ENCODE measurements at places on chromosomes 11 and 22.

DNA sequence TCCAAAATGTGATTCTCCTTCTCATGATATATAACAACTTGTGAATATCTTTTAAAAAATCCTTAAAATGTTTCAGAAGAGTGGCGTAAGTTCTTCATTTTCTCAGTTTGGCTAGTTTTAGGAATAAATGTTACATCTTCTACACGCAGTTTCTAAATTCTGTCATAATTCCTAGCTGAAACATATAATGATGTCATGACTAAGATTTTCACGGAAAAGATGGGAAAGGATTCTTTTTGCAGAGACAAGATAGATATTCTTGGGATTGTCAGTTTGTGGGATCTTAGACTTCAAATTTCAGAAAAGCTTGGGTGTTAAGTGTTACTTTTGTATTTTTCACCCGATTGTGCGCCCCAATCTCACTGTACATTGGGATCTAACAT lies 1.7 kb downstream of the EED start:
- DNase-seq = no peak

DNA sequence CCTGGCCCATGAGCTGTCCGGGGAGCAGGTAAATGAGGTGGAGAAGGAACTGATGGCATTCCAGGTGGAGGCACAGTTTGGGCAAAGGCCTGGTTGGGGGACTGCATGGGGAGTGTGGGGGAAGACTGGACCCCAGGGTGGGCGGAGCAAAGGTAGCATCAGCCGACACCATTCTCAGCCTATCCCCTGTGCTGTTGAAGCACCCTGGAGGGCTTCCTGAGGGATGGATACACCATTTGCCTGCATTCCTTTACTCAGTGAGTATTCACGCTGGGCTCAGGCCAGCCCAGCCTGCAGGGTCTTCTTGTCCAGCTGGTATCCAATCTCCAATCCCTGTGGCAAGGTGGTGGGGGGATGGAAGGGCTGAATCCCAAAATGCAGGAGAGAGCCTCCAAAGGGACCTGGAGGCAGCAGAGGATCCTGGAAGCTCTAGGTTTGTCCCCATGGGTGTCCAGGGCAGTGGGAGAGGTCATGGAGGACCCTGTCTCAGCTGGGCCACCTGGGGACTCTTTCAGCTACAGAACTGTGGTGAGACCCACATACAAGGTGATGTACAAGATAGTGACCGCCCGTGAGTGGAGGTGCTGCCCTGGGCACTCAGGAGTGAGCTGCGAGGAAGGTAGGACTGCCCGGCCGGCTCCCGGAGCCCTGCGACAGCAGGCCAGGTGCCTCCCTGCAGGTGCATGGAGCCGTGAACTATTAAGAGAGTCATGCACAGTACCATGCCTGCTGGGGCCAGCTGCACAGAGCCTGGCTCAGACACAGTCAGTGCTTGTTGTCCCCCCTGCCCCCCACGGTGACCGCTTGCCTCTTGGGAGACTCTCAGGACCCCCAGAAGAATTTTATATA lies 9.5 kb downstream of the EMID1 start:
- no peak for DNase-seq

DNA sequence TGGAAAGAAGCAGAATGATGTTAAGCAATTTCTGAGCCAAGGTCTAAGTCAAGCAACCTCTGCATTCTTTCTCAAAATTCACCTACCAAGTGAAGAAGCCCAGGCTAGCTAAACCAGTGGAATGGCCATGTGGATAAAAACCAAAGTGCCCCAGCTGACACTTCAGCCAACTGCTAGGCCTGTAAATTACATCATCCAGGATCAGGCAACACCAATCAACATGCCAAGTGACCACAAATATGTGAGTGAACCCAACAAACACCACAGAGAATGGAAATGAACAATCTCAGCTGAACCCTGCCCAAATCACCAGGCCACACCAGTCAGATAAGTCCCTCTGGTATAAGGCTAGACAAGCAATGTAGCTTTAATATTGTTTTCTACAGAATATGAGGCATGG lies 25.1 kb upstream of the FJX1 start:
- no peak for DNase-seq

DNA sequence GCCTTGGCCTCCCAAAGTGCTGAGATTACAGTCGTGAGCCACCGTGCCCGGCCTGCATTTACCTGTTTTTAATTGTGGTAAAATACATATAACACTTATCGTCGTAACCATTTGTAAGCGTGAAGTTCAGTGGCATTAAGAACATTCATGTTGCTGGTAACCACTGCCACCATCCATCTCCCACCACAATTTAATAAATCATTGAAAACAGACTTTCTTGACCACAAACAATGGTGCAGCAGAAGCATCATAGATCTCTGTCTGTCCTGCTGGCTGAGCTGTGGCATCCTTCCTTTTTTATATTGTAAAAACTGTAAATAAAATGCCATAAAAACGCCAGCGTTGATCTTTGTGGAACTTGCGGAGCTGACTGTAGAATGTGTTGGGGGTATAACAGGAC lies 24.3 kb downstream of the LRP5 start:
- no peak for DNase-seq

DNA sequence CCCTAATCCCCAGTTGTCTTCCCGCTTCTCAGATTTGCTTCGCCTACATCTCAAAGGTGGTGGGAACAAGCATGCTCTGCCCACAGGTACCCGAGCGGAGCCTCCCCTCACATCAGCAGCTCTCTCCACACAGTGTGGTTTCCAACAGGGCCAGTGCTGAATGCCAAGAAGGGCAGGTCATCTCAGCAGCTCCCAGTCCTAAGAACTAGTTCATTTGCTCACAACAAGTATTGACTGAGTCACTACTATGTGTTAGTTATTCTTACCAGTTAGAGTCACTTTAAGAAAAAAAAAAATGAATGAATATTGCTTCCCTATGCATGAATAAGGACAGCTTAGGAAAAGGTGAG lies 66.2 kb downstream of the THAP12 start:
- no peak for DNase-seq

DNA sequence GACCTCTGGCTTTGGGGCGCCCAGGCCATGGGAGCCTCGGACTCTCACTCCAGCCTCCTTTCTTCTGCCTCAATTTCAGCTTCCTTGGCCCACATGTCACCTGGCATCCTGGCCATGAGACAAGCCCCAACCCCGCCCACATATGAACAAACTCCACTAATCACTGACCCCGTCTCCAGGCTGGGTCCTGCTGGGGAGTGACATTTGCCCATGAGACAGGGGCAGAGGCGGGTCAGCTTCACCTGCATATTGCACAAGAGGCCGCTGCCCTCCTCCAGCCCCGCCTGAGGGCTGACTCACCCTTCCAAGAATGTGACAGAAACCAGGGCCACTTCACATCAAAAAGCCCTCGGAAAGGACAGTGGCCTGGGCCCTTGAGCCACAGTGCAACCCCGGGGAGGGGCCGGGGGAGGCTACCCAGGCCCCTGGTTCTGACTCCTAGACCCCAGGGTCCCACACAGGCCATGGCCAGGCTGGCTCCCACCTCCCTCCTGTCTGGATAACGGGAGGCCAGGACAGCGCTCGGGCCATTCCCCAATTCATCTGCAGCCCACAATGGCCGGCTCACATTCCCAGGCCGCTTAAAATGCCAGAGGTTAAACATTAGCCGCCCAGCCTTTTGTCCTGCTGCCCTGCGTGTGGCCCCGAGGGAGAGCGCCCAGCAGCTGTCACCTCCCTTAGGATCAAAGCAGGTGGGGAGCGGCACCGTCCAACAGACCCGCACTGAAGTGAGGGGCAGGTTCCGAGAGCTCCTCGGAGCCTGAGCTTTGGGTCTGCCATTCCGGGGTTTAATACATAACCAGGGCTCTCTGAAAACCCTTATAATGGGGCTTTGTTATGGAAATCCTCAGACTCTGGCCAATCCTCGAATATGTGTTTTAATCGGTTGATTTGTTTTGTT lies 42.3 kb downstream of the TRMU start:
- no peak for DNase-seq

DNA sequence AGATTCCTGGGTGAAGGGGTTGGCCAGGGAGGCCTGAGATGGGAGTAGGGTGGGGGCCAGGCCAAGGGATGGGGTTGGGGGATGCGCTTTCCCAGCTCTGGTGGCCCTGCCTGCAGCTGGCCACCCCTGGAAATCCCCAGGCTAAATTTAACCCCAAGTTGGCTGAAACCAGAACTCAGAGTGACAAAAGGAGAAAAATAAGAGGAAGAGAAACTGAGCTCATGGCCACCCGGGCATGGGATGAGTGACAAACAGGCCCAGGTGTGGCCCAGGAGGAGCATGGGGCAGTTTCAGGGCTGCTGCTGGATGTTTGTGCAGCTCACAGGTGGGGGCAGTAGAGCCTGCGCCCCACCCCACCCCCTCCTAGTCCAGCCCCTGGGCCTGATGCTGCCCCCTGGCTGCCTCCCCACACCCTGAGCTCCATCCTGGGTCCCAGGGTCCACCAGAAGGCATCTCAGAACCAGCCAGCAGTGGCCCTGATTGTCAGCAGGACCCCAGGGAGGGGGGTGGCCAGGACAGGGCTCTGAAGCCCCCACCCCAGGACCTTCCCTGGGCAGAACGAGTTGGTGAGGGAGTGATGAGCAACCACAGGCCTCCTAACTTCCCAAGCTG lies 48.0 kb downstream of the IGLL5 start:
- DNase-seq = no peak

DNA sequence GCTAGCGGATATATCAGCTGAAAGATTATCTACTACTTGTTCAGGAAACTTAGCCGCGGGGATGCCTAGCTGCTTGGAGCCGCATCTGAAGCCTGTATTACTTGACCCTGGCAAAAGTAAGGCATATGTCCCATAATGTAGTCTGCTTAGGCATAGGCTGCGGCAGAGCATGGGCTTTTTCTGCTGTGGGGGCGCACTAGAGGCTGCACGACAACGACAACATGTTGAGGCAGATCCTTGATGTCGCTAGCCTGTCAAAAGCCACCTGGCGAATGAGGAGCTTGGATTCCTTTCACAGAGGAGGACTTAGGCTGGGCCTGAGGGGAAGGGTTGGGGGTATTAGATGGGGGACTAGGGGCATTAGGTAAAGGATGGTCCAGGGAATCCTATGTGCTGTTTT lies 1.1 kb upstream of the OR52N2 start:
- no peak for DNase-seq

- no peak for DNase-seq
Observed at GRCh38 chr22:37229012-37229804, 14.9 kb downstream of the RAC2 start.

GRCh38 chr11:62137276-62137861 lies 13.6 kb downstream of the INCENP start:
- DNase-seq = no peak

- DNase-seq = no peak
Observed at GRCh38 chr22:19239464-19239863, 52.1 kb downstream of the CLTCL1 start.

DNA sequence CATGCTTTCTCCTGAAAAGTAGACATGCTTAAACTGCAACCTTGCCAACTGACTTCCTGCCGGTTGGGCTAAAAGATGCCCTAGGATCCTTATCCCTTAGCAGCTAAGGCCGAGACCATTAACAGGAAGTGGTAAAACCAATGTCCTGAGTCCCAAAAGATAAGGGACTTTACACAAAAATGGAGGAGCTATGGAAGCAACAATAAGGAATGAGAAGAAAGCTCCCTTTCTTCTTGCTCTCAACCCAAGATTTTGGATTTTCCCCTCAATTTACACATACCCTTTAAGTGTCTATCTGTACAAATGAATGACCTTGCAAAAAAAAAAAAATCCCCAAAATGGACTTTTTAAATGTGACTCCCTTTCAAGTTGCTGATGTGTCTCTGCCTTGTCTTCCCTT lies 11.1 kb downstream of the MRPL17 start:
- DNase-seq = no peak

DNA sequence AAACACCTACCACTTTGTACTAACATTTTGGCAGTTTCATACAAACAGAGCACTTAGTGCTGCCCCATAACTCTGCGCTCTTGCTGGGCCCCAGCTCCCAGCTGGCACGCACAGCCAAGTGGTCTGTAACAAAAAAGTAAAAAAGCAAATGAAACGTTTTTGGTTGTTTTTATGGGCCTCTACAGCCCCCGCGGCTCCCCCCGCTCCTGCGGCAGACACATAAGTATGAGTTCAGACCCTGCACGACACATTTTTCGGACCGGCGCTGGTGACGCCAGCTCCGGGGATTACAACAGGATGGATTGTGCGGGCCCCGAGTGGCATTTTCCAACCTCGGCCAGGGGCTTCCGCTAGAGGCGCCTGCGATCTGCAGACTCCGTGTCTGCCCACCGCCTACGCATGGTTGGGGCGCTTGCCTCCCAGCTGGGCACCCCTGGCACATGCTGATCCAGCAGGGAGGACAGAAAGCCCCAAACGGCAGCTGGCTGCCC lies 418.2 kb downstream of the SOX6 start:
- no peak for DNase-seq

GRCh38 chr22:40593460-40594273 lies 42.9 kb downstream of the MRTFA start:
- DNase-seq = no peak

GRCh38 chr11:5737091-5737490 lies 843 bp downstream of the OR56B1 start:
- DNase-seq = no peak

- no peak for DNase-seq
Observed at GRCh38 chr11:61267437-61267841, 26.5 kb downstream of the PGA5 start.

GRCh38 chr11:16000065-16000464 lies 356.3 kb downstream of the SOX6 start:
- no peak for DNase-seq

GRCh38 chr11:112177589-112177988 lies 2.3 kb downstream of the BCO2 start:
- DNase-seq = no peak

DNA sequence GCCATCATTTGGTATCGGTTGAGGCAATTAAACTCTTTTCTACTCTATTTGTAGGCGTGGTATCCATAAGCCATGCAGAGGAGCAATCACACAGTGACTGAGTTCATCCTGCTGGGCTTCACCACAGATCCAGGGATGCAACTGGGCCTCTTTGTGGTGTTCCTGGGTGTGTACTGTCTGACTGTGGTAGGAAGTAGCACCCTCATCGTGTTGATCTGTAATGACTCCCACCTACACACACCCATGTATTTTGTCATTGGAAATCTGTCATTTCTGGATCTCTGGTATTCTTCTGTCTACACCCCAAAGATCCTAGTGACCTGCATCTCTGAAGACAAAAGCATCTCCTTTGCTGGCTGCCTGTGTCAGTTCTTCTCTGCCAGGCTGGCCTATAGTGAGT lies 8.4 kb downstream of the OR9G4 start:
- no peak for DNase-seq

- DNase-seq = no peak
Observed at GRCh38 chr22:48198489-48199459, 1436.3 kb downstream of the TBC1D22A start.

DNA sequence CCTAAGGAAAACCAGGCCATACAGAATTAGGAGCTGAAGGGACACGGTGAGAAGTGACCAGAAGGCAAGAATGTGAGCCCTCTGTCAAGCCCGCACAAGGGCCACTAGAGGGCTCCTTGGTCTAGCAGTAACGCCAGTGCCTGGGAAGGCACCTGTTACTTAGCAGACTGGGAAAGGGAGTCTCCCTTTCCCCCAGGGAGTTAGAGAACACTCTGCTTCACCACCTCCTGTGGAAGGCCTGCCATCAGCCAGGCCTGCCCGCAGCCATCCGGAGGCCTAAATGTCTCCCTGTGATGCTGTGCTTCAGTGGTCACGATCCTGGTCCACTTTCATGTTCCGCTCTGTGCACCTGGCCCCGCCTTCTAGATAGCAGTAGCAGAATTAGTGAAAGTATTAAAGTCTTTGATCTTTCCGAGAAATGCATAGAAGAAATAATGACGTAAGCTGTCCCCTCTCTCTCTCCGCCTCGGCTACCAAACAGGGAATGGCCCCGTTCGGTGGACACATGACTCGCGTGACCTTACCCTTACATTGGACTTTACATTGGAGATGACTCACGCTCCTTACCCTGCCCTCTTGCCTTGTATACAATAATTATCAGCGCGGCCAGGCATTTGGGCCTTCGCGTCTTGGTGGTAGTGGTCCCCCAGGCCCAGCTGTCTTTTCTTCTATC lies 10.7 kb upstream of the GSTP1 start:
- no peak for DNase-seq
